GM04503 (cell line): ENCODE measurements at places on chromosomes 7 and 10.

DNA sequence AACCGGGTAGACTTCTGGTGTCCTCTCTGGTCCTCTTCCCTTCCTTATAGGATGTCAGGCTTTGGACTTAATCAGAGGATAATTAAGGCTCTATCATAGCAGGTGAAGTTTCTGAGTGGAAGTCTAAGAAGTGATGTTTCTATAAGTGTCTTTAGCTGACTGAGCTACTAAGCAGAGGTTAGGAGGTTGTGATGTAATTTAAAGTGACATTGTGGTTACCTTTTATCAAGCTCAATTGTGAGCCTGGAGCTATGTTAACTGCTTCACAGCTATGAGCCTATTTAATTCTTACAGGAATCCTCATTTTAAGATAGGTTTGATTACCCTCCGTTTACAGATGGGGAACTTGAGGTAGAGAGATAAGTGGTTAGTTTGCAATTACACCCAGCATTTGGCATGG lies 365.1 kb downstream of the AUTS2 start:
- DNase-seq = no peak

GRCh38 chr7:158468181-158468580 lies 119.4 kb downstream of the PTPRN2 start:
- DNase-seq = no peak

GRCh38 chr7:142357953-142358520 lies 100.2 kb upstream of the PRSS58 start:
- DNase-seq = no peak

- no peak for DNase-seq
Measured at GRCh38 chr7:116166156-116166555, 44.2 kb upstream of the TES start.

DNA sequence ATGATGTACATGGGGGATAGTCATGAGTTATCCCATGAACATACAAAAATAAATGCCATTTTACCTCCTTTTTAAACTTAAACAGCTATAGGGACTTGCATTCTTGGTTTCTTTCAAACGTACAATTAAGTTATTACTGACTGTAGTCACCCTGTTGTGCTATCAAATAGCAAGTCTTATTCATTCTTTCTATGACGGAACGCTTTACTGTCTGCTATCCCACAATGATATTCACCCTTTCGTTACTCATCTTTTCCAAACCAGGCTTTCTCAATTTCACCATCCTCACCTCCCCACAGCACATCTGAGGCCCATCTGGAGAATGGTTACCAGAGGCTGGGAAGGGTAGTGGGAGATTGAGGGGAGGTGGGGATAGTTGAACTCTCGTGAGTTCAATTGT lies 218.8 kb downstream of the PHF14 start:
- DNase-seq = peak; percentile 39

GRCh38 chr10:36766940-36767339 lies 358.5 kb upstream of the ANKRD30A start:
- no peak for DNase-seq

GRCh38 chr7:125934539-125934938 lies 1004.9 kb upstream of the POT1 start:
- DNase-seq = no peak

- no peak for DNase-seq
Measured at GRCh38 chr7:37193087-37193774, 255.4 kb downstream of the ELMO1 start.

DNA sequence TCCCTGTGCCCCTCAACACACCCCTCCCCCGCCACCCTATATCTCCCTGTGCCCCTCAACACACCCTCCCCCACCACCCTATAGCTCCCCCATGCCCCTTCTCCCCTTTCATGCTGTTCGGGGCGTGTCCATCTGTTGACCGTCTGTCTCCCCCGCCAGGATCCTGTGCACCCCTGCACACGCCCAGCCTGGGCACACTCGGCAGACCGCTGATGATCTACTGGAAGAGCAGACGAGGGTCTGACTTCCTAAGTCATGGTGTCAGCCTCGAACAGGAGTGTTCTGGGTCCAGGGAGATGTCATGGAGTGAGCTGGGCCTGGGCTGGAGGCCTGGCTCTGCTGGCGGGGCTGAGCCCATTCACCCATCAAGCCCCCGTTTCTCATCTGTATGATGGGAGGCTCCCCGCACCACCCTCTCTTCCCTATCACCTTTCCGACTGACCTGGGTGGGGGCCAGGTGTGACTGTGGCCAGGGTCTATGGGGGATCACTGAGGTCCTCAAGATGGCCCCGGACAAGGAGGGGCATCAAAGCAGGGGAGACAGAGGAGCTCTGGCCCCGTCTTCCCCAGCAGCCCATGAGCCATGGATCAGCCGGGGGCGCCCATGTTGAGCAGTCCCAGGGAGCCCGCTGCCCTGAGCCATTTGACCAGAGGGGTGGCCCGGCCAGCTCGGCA lies 48.3 kb downstream of the PDGFA start:
- DNase-seq = no peak

- no peak for DNase-seq
Measured at GRCh38 chr7:86963599-86964230, 95.7 kb downstream of the ELAPOR2 start.
